LNCaP clone FGC (cell line): ENCODE measurements at places on chromosomes 6 and 20.
A peak's percentile ranks its signal among the peaks of the same experiment; 100 is the strongest.

DNA sequence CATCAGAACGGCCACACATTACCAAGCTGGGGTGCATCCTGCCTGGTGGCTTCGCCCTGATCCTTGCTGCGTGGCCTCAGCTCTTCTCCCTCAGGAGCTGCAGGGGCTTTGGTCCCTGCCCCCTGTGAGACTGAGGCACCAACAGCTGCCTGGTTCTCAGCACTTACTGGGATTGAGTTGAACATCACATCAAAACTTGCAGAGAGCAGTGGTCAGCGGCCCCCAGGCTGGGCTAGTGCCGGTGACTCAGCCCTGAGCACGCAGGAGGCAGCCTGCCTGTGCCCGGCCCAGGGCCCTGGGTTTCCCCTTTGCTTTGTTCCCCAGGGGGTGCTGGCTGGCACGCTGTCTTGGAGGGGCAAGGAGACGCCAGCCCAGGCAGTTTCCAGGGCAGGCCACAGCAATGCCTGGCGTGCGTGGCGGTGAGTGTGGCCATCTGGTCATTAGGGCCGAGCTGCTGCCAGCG, 63.3 kb downstream of the DLL1 start:
- DNase-seq = no peak

GRCh38 chr20:51811042-51811355, 8.7 kb upstream of the SALL4 start:
- DNase-seq = no peak

DNA sequence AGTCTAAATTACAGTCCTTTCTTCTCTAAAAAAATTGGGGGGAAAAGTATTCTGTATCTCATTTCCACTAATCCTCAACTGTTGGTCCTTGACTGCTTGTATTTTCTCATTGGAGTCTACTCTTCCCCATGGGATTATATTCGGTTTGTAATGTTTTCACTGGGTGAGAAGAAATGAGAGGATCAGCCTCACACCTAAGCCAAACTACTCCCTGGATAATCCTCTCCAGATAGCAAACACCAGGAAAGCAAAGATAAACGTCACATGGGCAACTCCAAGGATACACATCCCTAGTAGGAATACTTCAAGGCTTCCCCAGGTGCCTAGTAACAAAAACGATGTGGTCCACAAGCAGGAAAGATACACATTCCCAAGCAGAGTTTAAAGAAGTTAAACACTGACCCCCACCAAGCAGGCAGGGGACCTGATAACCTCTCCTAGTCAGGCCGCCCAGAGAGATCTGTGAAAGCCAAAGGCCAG, 53.9 kb upstream of the SOX4 start:
- DNase-seq = no peak

DNA sequence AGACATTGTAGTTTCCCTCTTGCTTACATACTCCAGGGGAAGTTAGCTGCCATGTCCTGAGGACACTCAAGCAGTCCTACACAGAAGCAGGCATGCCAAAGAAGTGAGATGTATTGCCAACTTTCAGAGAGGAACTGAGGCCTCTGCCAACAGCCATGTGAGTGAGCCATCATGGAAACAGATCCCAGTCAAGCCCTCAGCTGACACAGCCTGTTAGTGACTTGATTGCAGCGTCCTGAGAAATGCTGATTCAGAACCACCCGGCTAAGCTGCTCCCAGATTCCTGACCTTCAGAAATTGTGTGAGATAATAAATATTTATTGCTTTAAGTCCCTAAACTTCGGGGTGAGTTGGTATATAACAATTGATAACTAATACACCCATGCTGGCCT, 38.1 kb downstream of the GSTA2 start:
- no peak for DNase-seq

- no peak for DNase-seq
Measured at GRCh38 chr20:4412216-4412615, 309.5 kb upstream of the PRND start.

- no peak for DNase-seq
Measured at GRCh38 chr6:82113231-82113630, 134.3 kb downstream of the IBTK start.

DNA sequence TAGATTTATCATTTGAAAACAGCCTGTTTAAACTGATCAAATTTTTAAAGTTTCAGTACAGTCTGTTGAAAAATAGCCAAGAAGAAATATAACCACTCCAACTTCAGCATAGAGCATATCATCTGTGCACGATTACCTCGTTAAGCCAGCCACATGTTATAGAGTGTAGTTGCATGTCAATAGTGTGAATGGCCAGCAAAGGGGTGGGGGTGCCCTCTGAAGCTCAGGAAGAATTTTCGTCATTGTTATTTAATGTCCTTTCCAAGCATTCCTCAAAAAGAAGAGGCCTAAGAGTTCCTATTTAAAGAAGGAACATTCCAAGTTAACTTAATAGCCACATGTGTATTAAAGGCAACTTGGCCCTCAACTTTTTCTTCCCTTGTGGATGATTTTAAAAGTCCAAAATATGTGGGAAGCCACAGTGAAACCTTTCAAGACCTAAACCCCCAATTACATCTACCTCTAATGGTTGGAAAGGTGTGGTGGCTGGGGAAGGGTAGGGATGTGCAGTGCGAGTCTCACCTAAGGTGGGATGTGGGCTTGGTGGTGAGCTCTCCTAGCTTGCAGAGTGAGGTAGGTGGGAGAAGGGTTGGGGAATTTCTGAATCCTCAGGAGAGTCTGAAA, 1.8 kb upstream of the CCN2 start:
- DNase-seq = no peak

- DNase-seq = no peak
Measured at GRCh38 chr20:32893263-32894025, 34.7 kb downstream of the EFCAB8 start.

DNA sequence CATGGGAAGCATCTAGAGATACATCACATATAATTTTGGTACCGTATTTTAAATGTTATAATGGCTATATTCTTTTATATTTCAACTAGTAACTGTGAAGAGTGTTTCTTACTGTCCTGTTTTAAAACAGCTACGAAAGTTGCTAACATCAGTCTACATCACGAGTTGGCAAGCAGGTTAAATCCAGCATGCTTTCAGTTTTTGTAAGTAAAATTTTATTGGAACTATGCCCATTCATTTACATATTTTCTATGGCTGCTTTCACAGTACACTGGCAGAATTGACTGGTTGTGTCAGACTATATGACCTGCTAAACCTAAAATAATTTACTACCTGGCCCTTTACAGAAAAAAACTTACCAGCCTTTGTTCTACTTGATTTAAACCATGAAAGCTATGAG, 478.1 kb downstream of the PHF3 start:
- DNase-seq = no peak

- no peak for DNase-seq
Measured at GRCh38 chr6:7542065-7542873, 798 bp downstream of the DSP start.

DNA sequence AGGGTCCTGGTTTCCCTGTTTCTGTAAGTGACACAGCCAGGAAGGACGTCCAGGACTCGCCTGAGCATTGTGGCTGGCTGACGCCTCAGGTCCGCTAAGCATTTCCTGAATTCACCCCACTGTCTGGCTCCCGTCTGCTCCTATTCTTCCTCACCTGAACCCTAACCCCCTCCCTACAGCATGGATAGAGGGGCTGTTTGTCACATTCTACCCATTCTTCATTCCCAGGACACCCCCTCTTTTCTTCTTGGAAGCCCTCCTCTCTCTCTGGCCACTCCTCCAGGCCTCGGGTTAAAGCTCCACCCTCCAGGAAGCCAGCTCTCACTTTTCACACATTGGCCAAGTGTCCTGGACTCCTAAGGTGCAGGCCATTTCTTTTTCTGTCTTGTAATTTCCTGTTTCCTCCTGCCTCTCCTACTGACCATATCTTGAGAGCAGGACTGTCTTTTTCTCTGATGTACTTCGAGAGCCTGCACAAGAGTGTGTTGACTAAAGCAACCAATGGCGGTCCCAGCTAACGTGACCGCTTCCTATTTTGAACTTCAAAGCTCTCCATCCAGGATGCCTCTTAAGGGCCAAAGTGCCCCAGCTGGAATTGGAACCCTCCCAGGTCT, 24.2 kb upstream of the MYMX start:
- no peak for DNase-seq

DNA sequence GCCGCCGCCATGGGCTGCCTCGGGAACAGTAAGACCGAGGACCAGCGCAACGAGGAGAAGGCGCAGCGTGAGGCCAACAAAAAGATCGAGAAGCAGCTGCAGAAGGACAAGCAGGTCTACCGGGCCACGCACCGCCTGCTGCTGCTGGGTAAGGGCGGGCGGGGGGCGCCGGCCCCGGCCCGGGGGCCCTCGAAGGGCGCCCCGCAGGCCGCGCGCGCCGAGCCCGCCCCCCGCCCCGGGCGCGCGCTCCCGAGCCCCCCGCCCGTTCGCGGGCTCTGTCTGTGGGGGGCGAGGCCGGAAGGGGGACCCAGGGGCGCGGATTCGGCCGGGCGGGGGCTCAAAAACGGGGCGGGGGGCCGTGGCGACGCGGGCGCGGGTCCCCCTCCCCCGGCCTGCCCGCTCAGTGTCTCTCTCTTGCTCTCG, 39.2 kb downstream of the GNAS start:
- no peak for DNase-seq

DNA sequence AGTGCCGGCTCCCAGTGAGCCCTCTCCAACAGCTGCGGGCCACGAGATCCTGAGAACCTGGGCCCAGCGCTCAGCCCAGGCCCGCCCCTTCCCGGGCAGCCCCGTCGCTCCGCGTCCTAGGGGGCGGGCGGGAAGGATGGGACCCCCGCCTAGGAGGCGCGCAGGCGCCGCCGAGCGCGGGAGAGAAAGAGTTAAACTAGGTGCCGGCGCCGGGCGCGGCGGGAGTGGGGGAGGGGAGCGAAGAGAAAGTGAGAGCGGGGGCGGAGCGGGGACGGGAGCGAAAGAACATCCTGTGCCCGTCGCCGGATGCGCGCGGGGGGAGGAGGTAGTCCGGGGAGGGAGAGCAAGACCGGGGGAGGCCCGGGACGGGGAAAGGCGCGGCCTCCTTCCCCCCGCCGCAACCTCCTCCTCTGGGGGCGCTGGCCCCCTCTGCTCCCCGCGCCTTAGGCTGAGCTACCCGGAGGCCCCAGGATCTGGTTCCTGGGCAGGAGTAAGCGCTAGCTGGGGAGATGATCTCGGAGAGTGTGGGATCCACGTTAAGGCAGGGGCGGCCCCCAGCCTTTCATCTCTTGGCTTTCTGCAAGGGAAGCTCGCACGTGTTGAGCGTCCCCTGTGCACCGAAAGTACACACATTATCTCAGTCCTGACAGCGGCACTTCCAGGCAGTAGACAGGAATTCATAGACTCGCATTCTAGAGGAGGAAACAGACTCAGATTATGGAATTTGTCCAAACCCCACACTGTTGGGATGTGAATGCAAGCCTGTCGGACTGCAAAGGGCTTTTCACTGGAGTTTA, 4.9 kb upstream of the ARMC12 start:
- DNase-seq = peak; percentile 69

- no peak for DNase-seq
Measured at GRCh38 chr6:132054525-132054924, 103.4 kb upstream of the CCN2 start.

GRCh38 chr20:24764027-24764793, 184.9 kb upstream of the CST7 start:
- DNase-seq = no peak

DNA sequence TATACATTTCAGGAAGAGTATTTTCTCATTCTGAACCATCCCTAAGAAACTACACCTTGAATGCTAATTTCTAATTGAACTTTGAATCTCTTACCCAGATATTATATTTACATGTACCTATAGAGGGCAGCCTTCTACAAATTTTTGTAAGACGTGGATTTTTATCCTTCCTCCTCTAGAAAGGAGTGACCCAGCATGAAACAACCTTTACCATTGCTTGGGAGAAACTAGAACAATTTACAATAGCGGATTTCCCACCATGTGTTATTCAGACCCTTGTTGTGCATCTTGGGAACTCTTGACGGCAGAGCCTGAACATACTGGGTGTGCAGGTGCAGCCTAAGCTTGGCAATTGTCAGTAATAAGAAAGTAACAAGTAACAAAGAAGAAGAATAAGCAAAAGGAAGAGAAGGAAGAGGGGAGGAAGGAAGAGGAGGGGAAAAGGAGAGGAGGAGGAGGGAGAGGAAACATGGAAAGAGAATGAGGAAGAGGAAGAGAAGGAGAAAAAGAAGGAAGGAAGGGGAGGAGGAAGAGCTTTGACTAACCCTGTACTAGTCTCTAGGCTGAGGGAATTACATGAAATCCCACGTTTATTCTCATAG, 10.8 kb upstream of the TAAR1 start:
- DNase-seq = no peak

- no peak for DNase-seq
Measured at GRCh38 chr20:54389596-54390280, 85.7 kb upstream of the DOK5 start.

GRCh38 chr20:23088866-23089265, 2.7 kb upstream of the CD93 start:
- DNase-seq = no peak

- no peak for DNase-seq
Measured at GRCh38 chr6:52415917-52416628, 4.1 kb upstream of the EFHC1 start.

- no peak for DNase-seq
Measured at GRCh38 chr20:51382111-51382985, 160.2 kb downstream of the NFATC2 start.

- no peak for DNase-seq
Measured at GRCh38 chr6:160337991-160338390, 10.2 kb upstream of the SLC22A3 start.

DNA sequence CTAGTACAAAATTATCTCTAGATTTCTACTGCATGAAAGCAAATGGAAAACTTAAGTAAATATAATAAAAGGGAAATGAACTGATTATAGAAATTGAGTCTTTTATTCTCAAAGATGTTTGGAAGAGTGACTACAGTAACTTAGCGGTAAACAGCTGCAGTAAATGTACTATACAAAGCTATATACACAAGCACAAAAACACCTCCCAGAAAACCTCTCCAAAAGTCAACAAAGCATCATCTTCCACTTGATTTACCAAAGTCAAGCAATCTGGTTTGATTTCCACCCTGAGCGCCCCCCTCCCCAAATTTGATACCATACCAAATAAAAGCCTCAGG, 142.1 kb upstream of the SHLD1 start:
- DNase-seq = no peak

- DNase-seq = peak; percentile 58
Measured at GRCh38 chr20:1757072-1757471, 99.5 kb upstream of the SIRPG start.

- no peak for DNase-seq
Measured at GRCh38 chr6:9128970-9129369, 693.6 kb upstream of the SLC35B3 start.

GRCh38 chr20:23856736-23857135, 22.8 kb downstream of the CST5 start:
- DNase-seq = no peak

GRCh38 chr6:138638604-138639003, 135.0 kb upstream of the CCDC28A start:
- no peak for DNase-seq

- no peak for DNase-seq
Measured at GRCh38 chr6:139508576-139508975, 134.1 kb upstream of the CITED2 start.

GRCh38 chr6:25138934-25139415, 140.2 kb upstream of the CARMIL1 start:
- DNase-seq = no peak

- no peak for DNase-seq
Measured at GRCh38 chr6:142459271-142459670, 157.5 kb downstream of the ADGRG6 start.

- DNase-seq = no peak
Measured at GRCh38 chr6:124090491-124090890, 286.8 kb downstream of the NKAIN2 start.
